Endothelial cell (in vitro differentiated cells): ENCODE measurements at places on chromosomes 5 and 9.
A peak's percentile ranks its signal among the peaks of the same experiment; 100 is the strongest.

DNA sequence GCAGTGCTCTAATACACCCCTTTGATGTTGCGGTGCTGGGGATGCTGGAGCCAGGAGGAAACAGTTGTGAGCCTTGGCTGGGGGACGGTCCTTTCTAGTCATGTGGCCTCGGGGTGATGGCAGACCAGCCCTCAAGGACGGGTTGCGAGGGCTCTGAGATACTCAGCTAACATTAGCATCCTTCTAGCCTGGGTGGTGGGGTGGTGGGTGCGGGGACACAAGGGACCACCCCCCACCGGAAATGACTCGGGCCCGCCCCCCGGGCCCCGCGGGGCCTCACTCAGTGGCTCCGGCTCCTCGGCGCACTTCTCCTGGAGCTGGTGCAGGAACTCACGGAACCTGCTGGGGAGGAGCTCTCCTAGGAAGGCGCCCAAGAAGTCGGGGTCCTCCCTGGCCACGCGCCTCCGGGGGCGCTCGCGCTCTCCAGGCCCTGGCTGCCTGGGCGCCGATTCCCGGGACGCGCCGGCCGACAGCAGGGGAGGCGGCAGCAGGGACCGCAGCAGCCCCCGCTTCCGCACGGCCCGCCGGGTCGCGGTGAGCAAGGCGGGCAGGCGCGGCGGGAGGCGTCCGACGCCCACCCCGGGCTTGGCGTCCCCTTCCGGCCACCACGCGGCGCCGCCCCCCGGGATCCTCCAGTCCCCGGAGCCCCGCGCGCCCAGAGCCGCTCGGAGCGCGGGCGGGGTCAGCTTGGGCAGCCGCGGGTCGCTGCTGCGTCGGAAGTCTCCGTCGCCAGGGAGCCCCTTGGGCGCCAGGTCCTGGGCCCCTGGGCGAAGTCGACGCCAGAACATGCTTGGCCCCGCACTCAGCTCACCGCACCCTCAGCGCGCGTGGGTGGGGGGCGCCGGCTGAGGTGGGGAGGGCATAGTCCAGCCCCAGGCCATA lies 873 bp downstream of the C9orf50 start:
- no peak for DNase-seq
- H3K27me3 ChIP-seq, result peaks cover 17% of the 10 kb centered on the region
- H3K27ac ChIP-seq, result no peak overlapping the region
- H3K4me1 ChIP-seq, result peaks cover 10% of the 10 kb centered on the region
- no peak overlapping the region for H3K4me3 ChIP-seq

- H3K36me3 ChIP-seq, result no peaks in the 10 kb centered on the region
- no peak overlapping the region for H3K4me3 ChIP-seq
- peaks cover 3% of the 10 kb centered on the region for H3K27me3 ChIP-seq
- H3K4me1 ChIP-seq, result no peaks in the 10 kb centered on the region
- no peak for DNase-seq
- no peak overlapping the region for H3K27ac ChIP-seq
These were observed 12.5 kb downstream of the ECM2 start for GRCh38 chr9:92522983-92523970.

DNA sequence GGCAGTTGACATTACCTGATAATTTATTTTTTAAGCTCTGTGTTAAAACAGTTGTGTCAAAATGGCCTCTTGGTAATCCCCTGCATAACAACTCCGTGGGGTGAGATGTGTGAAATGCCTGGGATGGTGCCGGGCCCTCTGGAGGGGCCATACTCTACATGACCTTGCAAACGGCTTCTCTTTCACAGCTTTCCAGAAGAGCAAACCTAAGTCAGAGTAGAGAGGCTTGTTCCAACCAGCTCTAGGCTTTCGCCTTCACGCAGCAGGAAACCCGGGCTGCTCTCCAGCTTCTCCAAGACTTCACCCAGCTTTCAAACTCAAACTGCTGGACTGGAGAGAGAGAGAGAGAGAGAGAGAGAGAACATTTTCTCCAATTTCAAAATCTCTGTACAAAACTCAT lies 120.1 kb downstream of the SNX18 start:
- no peak overlapping the region for H3K27ac ChIP-seq
- H3K4me1 ChIP-seq, result no peaks in the 10 kb centered on the region
- no peak for DNase-seq

DNA sequence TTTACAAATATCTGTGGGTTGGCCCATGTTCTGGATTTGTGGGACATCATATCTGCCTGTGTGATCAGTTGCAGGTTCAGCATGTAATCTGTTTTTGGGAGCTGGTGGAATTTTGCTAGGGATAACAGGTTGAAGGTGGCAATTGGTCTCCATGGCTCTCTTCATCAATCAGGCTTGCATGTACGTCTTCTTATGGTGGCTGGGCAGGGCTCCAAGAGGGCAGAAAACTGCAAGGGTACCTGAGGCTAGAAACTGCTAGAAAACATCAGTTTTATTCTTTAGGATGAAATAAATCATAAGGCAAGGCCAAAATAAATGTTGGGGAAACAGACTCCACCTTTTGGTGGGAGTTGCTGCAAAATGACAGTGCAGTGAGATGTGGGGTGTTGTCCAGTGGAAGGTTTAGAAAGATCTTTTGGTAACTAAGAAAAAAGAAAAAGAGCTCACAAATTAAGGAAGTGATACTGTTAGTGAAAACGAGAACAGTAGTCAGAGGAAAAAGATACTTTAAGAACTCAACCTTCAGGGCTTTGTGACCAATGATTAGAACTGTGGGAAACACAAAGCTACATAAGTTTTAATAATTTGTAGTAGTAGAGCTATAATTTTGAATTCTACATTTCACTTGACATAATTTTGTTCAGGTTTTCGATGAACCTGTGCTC lies 300.7 kb upstream of the IZUMO3 start:
- H3K27me3 ChIP-seq, result peaks cover 2% of the 10 kb centered on the region
- no peak overlapping the region for H3K27ac ChIP-seq
- no peaks in the 10 kb centered on the region for H3K4me1 ChIP-seq
- DNase-seq, result no peak
- no peaks in the 10 kb centered on the region for H3K36me3 ChIP-seq
- no peak overlapping the region for H3K4me3 ChIP-seq

GRCh38 chr5:179801304-179802206 lies 5.1 kb downstream of the MGAT4B start:
- DNase-seq, result peak; percentile 78
- peaks cover 18% of the 10 kb centered on the region for H3K27me3 ChIP-seq
- peak overlapping the region; percentile 23 for H3K4me3 ChIP-seq
- peaks cover 14% of the 10 kb centered on the region for H3K4me1 ChIP-seq
- no peak overlapping the region for H3K27ac ChIP-seq

DNA sequence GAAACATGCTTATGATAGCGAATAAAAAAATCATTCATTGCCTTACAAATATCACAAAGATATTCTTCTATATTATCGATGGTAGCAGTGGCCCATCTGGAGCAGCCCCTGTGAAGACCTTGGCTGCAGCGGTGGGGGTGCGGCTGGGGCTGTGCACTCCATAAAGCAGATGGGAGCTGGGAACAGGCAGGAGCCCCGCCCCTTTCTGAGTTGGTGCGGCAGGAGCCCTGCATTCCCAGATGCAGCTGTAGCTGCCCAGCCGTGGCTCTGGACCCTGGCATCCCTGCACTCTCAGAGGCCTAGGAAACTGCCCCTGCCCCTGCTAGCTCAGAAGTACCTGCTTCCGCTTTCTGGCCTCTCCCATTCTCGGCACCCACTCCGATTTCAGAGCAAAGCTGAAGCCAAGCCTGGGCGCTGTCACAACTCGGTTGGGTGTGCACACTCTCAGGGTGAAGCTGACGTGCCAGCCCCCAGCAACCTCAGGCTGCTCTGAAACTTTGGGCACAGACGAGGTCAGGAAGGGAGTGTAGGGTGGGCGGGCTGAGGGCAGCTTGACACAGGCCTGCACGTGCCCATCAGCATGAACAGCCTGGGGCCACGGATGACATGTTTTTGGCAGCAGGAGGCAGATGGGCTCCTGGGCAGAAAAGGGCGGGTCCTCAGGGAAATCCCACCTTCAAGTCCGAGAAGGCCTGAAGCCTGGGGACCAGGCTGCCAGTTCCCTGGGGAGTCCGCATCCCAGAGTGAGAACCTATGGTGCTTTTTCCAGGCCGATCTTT lies 1440.8 kb upstream of the ACO1 start:
- H3K4me3 ChIP-seq, result no peak overlapping the region
- no peak overlapping the region for H3K27ac ChIP-seq
- no peak for DNase-seq
- H3K4me1 ChIP-seq, result no peaks in the 10 kb centered on the region

DNA sequence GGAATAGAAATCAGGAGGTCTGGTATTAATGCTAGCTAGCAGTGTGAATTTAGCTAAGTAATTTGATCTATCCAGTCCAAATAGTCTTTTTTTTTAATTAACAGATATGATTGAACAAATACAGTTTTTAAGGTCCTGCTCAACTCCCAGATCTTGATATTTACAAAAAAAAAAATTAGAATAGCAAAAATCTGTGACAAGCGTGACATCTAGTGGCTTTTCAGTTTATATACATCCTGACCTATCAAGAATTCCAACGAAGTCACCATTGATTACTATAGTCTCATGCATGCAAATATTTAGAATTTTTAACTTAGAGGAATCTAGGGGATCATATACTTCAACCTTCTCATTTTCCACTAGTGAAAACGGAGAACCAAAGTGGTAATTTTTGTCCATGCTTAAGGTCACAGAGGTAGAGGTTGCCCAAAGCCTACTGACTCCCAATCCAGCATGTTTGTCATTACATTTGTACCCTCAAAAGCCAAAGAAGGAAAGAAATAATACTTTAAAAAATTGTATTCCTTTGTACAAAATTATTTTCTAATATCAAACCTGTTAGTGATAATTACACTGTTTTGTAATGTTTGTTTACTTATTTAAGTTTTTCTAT lies 17.6 kb upstream of the TARS1 start:
- H3K4me3 ChIP-seq, result no peak overlapping the region
- H3K4me1 ChIP-seq, result peaks cover 3% of the 10 kb centered on the region
- H3K27ac ChIP-seq, result no peak overlapping the region
- no peaks in the 10 kb centered on the region for H3K36me3 ChIP-seq
- no peaks in the 10 kb centered on the region for H3K27me3 ChIP-seq

DNA sequence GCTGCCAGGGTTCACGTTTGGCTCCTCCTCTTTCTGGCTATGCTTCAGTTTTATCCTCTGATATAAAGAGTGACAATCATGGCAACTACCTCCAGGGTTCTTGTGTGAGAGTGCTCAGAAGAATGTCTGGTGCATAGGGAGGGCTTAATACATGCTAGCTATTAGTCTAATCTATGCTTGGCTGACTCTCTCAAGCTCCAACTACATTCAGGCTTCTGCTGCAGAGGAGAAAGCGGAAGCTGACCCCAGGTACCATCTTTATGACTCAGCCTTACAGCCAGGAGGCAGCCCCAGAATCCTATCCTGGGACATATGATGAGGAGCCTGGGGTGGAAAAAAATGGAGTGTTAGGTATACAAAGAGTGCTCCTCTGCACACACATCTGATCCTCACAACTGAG lies 32.1 kb upstream of the RASGRF2 start:
- no peaks in the 10 kb centered on the region for H3K4me1 ChIP-seq
- no peak overlapping the region for H3K4me3 ChIP-seq
- H3K27ac ChIP-seq, result no peak overlapping the region
- H3K27me3 ChIP-seq, result no peaks in the 10 kb centered on the region

- DNase-seq, result no peak
- no peak overlapping the region for H3K27ac ChIP-seq
- no peak overlapping the region for H3K4me3 ChIP-seq
- H3K4me1 ChIP-seq, result no peaks in the 10 kb centered on the region
- H3K27me3 ChIP-seq, result no peaks in the 10 kb centered on the region
These were observed 459.6 kb downstream of the ACTL7B start for GRCh38 chr9:108396193-108396592.

- H3K4me3 ChIP-seq, result no peak overlapping the region
- H3K36me3 ChIP-seq, result no peaks in the 10 kb centered on the region
- no peak for DNase-seq
- H3K27ac ChIP-seq, result peak overlapping the region; percentile 70
- peaks cover 16% of the 10 kb centered on the region for H3K27me3 ChIP-seq
These were observed 118.7 kb downstream of the RXRA start for GRCh38 chr9:134445000-134445399.

- peaks cover 4% of the 10 kb centered on the region for H3K36me3 ChIP-seq
- H3K27me3 ChIP-seq, result no peaks in the 10 kb centered on the region
- peaks cover under 1% of the 10 kb centered on the region for H3K4me1 ChIP-seq
- no peak overlapping the region for H3K27ac ChIP-seq
These were observed 106.6 kb downstream of the FBXW11 start for GRCh38 chr5:171899792-171900191.

- H3K4me3 ChIP-seq, result no peak overlapping the region
- H3K4me1 ChIP-seq, result no peaks in the 10 kb centered on the region
- no peaks in the 10 kb centered on the region for H3K36me3 ChIP-seq
- no peak overlapping the region for H3K27ac ChIP-seq
- DNase-seq, result no peak
These were observed 149.0 kb downstream of the PDE4D start for GRCh38 chr5:59744531-59744992.

DNA sequence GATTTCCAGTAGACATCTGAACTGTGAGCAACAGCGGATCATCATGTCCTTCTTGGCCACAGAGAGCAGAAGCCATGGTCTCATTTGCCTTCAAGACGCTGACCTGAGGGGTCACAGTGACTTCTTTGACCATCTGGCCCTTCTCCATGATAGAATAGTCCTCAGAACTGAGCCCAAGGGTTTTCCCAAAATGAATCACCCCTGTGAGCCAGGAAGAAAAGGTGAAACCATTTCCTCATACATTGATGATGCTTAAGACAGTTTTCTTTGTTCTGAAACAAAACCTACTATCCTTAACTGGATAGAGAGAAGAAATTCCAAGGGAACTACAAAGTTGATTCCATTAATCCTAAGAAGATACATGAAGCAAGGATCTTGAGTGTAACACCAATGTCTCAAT lies 503.9 kb downstream of the CTNND2 start:
- H3K4me3 ChIP-seq, result no peak overlapping the region
- no peak for DNase-seq
- no peak overlapping the region for H3K27ac ChIP-seq
- H3K36me3 ChIP-seq, result no peaks in the 10 kb centered on the region
- no peaks in the 10 kb centered on the region for H3K4me1 ChIP-seq
- H3K27me3 ChIP-seq, result peaks cover 1% of the 10 kb centered on the region

GRCh38 chr9:114033397-114034103 lies 44.5 kb downstream of the AMBP start:
- peaks cover 14% of the 10 kb centered on the region for H3K4me1 ChIP-seq
- DNase-seq, result peak; percentile 61
- H3K27me3 ChIP-seq, result peaks cover 12% of the 10 kb centered on the region
- H3K27ac ChIP-seq, result peak overlapping the region; percentile 61

- DNase-seq, result no peak
- H3K4me3 ChIP-seq, result no peak overlapping the region
- H3K36me3 ChIP-seq, result peaks cover 3% of the 10 kb centered on the region
- no peak overlapping the region for H3K27ac ChIP-seq
These were observed 143.2 kb downstream of the CTNND2 start for GRCh38 chr5:11760934-11761603.
